ENCODE measurements at places on chromosomes 1 and 21.

GRCh38 chr1:202860744-202861419 lies 28.1 kb downstream of the RABIF start:
- no peak for DNase-seq

GRCh38 chr1:205983925-205984725 lies 19.1 kb downstream of the RAB7B start:
- DNase-seq = no peak

DNA sequence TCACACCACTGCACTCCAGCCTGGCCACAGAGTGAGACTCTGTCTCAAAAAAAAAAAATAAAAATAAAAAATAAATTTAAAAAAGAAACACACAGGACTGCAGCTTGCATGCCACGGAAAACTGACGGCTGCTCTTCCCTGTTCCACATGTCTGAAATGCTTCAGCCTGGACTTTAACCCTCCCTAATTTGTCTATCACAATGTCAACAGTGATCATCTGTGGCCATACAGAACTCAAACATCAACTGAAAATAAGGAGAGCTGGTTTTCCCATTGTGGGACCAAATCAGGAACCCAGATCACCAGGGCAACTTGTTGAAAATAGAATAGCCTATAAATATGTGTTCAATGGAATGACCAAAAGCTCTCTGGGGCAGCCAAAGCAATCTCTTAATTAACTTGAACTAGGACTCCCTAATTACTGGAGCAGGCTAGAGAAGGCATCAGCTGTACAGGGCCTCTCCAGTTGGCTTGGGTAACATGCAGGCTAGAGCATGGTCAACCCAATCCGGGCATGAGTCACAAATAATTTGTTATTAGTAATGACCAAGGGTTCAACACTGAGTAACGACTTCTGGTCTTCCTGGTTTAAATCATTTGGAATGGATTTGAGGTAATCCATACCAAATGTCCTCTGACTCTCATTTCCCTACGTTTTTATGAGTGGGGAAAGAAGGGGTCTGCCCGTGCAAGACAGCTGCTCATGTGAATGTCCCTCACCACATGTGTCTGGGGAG lies 62.7 kb upstream of the KAZN start:
- no peak for DNase-seq

DNA sequence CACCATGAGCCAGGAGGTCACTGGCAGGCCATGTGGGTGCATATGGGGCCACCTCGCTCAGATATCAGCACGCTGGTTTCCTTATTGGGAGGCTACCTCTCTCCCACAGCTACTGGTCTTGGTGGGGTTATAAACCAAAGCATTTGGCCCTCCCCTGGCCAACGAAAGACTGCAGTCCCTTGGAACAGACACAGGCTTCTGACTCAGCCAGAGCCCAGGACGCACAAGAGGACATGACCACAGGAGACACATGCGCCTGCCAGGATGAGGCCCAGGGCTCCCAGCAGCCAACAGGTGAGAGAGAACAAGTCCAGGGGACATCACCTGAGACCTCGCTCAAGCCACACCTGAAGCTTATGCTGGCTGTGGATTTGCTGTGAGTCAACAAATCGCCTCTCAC lies 13.8 kb downstream of the NPHP4 start:
- DNase-seq = no peak

DNA sequence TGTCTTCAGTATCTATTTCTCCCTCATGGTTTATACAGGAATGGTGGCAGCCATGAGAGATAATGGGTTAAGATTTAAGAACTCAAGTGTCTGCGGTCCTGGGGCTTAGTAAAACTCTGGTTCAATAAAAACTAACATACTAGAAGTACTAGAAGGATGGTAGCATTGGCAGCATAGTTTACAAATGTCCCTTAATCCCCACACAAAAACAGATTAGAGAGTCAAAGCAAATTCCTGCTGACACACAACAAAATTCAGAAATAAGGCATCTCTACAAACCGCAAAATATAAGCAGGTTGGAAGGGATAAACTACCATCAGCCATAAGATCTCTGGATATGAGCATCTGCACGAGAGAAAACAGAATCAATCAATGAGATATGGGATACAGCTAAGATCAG lies 234.4 kb downstream of the RERE start:
- no peak for DNase-seq

DNA sequence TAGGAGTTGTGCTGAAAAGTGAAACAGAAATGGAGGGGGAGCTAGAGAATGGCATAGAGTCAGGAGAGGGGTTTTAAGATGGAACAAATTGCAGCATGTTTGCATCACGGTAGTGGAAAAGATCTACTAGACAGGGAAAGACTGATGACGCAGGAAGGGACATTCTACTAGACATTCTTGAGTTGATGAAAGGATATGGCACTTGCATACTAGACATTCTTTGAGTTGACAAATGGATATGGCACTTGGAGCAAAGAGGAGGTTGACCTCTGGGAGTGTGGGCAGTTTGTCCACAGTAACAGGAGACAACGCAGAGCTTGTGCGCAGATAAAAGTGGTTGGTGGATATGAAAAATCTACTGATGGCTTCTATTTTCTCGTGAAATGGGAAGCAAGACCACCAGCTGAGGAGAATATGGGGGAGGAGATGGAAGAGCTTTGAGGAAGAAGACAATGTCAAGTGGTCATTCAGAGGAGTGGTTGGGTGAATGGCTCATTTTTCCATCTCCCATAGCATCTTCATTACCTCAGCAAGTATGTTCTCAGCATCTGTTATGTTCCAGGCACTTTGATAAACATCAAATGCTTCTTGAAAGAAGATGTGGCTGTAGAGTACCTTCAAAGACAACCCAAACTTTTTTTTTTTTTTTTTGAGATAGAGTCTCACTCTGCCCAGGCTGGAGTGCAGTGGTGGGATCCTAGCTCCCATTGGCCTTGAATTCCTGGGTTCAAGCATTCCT lies 2.4 kb upstream of the CTPS1 start:
- DNase-seq = no peak

DNA sequence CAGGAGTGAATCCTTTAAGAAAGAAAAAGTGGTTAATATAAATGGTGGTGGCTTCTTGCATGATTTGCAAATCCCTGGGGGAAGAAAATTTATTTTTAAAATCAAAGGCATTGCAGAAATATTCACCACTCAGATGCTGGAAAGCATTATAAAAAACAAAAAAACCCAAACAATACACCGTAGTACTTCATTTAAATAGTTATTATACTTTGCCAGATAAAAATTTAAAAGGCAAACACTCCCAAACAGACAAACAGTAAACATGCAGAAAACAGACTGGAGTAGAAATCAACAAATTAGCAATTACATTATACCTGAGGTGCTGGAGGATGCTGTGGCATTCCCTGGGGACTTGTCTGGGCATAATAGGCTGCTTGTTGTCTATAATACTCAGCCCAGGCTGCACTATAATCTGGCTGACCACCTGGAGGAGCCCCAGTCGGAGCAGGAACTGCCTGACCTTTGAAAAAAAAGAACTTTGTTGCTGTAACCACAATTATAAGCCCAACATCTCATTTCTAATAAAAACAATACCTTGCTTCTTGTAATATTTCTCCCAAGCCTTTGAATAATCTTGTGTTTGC lies 29.9 kb downstream of the FUBP1 start:
- DNase-seq = no peak

GRCh38 chr1:192877283-192877886 lies 68.5 kb downstream of the RGS2 start:
- DNase-seq = no peak

GRCh38 chr1:173392895-173393658 lies 84.1 kb upstream of the PRDX6 start:
- no peak for DNase-seq

DNA sequence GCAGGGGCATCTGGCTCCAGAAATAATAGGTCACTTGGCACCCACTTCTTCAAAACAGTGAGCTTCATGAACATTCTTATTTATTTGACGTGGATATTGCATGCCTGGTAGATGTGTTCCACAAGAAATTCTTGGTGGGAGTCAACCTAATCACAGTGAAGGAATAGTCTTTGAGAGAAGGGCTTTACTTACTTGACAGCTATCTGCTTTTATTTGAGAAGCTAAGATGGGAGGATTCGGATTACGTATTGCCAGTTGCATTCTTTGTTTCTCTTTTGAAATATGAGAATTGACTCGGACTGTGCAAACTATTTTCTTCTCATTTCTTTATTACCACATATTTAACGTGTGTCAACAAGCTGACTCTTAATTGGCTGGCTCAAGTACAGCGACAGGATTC lies 117.2 kb downstream of the FASLG start:
- no peak for DNase-seq

- DNase-seq = no peak
Observed at GRCh38 chr21:41220208-41220733, 52.3 kb downstream of the BACE2 start.

DNA sequence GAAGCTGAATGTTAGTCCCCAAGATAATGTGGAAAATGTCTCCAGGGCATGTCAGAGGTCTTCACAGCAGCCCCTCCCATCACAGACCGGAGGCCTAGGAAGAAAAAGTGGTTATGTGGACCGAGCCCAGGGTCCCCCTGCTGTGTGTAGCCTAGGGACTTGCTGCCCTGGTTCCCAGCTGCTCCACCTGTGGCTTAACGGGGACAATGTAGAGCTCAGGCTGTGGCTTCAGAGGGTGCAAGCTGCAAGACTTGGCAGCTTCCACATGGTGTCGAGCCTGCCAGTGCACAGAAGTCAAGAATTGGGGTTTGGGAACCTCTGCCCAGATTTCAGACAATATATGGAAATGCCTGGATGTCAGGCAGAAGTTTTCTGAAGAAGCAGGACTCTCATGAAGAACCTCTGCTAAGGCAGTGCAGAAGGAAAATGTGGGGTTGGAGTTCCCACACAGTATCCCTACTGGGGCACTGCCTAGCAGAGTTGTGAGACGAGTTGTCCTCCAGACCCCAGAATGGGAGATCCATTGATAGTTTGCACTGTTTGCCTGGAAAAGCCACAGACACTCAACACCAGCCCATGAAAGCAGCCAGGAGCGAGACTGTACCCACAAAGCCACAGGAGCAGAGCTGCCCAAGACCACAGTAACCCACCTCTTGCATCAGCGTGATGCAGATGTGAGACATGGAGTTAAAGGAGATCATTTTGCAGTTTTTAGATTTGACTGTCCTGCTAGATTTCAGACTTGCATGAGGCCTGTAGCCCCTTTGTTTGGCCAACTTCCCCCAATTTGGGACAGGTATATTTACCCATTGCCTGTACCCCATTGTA lies 204.9 kb downstream of the MRPL39 start:
- no peak for DNase-seq

- DNase-seq = no peak
Observed at GRCh38 chr1:18568489-18568888, 62.2 kb upstream of the PAX7 start.

DNA sequence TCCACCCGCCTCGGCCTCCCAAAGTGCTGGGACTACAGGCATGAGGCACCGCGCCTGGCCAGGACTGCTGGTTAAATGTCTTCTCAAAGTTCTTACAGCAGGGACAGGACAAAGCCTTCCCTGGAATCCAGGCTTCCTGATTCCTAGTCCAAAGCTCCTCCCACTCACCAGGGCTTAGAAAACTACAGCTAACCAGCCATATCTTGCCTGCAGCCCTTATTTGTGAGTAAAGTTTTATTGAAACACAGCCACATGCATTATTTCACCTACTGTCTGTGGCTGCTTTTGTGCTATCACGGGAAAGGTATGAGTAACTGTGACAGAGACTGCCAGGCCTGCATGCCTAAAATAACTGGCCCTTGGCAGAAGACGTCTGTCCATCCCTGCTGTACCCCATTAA lies 24.4 kb downstream of the TMCO4 start:
- no peak for DNase-seq

DNA sequence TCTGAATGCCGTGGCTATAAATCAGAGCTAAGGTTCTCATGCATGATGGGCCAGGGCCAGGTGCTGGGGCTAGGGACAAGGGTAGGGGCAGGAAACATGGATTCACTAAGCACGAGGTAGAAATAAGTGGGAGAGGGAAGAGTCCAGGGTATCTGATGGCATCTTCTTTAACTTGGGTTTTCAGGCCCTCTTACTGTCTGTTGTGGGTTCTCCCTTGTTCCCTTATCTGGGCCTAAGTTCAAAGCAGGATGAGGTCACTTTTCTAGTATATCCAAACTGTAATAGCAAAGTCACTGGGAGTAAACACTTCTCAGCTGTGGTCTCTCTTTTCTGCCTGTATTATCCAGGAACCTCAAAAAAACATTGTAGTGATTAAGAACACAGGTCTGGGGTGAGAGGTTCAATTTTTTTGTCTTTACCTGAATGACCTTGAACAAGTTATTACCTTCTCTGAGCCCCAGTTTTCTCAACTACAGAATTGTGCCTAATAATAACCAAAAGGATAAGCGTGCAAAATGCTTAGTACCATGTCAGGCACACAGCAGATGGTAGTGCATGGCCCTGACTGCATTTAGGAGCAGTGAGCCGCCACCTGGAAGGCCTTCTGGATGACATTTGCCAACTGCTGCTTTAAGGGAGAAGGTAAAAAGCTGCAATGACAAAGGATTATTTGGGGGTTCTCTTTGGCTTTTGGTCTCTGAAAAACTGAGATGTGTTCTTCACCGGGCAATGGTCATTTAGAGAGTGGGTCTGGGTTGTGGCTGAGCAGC lies 53.6 kb upstream of the A3GALT2 start:
- no peak for DNase-seq

DNA sequence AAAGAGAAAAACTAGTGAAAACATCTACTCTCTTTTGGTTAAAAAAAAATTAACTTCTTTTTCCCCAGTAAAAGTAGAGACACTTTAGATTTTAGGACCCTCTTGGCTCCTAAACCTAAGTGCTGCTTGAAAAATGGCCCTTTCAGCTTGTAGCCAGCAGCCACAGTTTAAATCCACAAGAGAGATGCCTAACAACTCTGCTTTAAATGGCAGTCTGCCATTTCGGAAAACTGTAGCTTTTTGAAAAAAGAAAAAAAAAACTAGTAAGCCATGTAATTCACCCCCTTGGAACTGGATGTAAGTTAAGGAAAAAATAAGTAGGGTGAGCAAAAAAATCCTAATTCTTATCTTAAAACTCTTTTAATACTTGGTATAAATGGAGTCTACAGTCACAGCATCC lies 56.0 kb downstream of the LHX9 start:
- no peak for DNase-seq

DNA sequence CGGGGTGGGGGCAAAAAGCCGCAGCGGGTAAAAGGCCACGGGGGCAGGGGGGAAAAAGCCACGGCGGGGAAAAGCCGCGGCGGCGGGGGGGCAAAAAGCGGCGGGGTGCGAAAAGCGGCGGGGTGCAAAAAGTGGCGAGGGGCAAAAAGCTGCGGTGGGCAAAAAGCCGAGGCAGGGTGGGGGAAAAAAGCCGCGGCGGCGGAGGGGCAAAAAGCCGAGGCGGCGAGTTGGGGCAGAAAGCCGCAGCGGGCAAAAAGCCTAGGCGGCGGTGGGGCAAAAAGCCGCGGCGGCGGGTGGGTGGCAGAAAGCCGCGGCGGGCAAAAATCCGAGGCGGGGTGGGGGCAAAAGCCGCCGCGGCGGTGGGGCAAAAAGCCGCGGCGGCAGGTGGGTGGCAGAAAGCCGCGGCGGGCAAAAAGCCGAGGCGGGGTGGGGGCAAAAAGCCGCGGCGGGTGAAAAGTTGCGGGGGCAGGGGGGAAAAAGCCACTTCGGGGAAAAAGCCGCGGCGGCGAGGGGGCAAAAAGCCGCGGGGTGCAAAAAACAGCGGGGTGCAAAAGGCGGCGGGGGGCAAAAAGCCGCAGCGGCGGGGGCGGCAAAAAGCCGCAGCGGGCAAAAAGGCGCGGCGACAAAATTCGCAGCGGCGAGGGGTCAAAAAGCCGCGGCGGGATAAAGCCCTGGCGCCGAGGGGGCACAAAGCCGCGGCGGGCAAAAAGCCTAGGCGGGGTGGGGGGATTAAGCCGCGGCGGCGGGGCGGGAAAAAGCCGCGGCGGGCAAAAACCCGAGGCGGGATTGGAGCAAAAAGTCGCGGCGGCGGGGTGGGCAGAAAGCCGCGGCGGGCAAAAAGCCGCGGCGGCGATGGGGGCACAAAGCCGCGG lies 3901.2 kb downstream of the SRGAP2C start:
- no peak for DNase-seq

Data from stimulated activated CD8-positive, alpha-beta memory T cell treated with anti-CD3 and anti-CD28 coated beads, Interleukin-12 subunit alpha, Interleukin-12 subunit beta, amount 100 ng/mL, for 1 hour (primary cell).